ENCODE measurements at places on chromosomes 16 and 17.

- no peak for DNase-seq
Measured at GRCh38 chr16:85430523-85431421, 182.3 kb upstream of the GSE1 start.

DNA sequence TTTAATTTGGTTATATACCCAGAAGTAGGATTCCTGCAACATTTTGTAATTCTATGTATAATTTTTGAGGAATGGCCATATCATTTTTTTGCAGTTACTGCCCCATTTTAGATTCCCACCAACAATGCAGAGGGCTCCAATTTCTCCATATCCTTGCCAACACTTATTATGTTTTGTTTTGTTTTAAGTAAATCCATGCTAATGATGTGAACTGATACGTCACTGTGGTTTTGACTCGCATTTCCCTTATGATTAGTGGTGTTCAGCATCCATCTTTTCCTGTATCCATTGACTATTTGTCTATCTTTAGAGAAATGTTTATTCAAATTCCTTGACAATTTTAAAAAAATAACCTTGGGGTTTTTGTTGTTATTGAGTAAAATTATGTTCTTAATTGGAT lies 826.4 kb downstream of the CDH11 start:
- DNase-seq: no peak

DNA sequence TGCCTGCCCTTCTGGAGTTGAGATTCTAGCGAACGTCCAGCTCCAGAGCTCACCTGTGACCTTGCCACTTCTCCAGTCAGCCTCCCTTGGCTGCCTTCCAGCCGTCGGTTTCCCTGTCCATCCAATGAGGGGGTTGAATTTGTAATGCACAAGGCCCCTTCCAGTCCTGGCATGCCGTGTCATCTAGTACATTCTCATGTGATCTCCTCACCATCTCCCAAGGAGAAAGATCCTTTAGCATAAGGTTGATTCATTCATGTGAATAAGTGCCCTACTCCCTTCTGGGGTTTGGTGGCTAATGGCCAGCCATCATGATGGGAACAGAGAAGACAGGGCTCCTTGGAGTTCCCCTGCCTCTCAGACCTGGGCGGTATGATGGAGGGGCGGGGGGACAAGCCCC lies 18.9 kb upstream of the ABCC3 start:
- no peak for DNase-seq

GRCh38 chr17:8997994-8998628 lies 23.2 kb upstream of the NTN1 start:
- DNase-seq: peak; percentile 54

DNA sequence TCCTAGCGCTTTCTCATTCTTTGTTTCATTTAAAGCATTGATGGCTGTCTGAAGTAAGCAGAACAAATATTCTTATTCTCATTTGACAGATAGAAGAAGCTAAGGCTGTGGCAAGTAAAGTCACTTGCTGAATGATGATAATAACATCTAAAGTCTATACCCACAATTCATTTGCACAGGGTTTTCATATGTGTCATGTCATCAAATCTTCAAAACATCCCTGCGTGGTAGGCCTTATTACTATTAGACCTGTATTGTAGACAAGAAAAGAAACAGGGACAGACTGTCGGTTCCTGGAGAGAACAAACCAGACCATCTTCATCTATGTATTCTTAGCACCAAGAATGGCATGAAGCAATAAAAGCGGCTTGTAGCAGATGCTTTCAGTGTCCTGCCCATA lies 85.9 kb downstream of the ASIC2 start:
- no peak for DNase-seq

GRCh38 chr16:10256784-10257641 lies 74.8 kb upstream of the GRIN2A start:
- peak; percentile 20 for DNase-seq

GRCh38 chr17:28623696-28624095 lies 9.7 kb upstream of the RSKR start:
- no peak for DNase-seq

- no peak for DNase-seq
Measured at GRCh38 chr17:73291260-73291801, 20.5 kb downstream of the CDC42EP4 start.

- no peak for DNase-seq
Measured at GRCh38 chr16:4936181-4936990, 562 bp downstream of the PPL start.

- no peak for DNase-seq
Measured at GRCh38 chr17:49734515-49735490, 27.0 kb upstream of the SLC35B1 start.

GRCh38 chr17:74796211-74796610 lies 20.1 kb upstream of the NAT9 start:
- DNase-seq: no peak

All from effector memory CD4-positive, alpha-beta T cell (primary cell).